Activated T-helper 17 cell treated with anti-CD3 and anti-CD28 coated beads, Interleukin-2, amount 50 U/mL, for 72 hours (primary cell): ENCODE measurements at places on chromosomes 5 and 9.

DNA sequence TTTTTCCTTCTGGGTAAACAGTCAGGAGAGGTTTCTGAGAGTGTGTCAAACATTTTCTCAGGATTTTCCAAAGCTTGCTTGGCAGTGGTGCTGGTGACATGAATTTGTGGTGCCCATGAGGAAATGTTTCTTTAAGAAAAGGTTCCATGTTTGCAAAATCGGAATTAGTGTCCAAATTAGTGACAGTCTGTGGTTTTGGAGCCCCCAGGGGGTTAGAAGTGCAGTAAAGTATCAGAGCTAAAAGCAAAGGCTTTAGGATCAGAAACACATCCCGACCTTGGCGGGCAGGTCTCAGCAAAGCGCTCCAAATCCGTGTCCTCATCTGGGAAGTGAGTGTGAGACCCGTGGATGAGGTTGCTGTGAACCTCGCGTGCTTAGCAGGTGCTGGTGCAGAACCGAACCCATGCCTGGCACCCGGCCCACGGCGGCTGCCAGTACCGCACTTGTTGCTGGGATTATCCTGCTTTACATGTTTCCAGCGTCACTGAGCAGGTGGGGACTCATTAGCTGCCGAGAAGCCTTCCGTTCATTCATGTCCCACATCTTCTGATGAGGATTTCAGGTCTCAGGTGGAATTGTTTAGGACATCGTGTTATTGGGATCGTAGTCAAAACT, 70.8 kb upstream of the COL5A1 start:
- ATAC-seq, result no peak

DNA sequence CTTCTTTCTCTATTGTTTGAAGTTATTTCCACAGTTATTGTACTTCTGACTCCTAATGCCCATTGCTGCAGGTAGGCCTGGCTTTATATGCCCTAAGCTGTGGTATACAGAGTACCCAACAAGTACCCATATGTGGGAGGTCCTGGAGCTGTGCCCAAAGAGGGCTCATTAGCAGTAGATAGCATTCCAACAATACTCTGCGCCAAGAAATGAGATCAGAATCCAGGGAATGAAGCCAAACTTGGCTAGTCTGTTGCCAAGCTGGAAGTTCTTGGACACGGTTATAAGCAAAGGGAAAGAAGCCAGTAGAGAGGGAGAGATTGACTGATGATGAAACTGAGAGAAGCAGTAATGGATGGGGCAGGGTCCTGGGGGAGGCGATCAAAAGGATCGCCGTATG, 29.7 kb upstream of the FAM169A start:
- no peak for ATAC-seq

GRCh38 chr9:127905004-127905728, 5.8 kb upstream of the ST6GALNAC6 start:
- peak; percentile 68 for ATAC-seq

GRCh38 chr9:89278997-89279739, 31.8 kb upstream of the CKS2 start:
- ATAC-seq, result peak; percentile 57

DNA sequence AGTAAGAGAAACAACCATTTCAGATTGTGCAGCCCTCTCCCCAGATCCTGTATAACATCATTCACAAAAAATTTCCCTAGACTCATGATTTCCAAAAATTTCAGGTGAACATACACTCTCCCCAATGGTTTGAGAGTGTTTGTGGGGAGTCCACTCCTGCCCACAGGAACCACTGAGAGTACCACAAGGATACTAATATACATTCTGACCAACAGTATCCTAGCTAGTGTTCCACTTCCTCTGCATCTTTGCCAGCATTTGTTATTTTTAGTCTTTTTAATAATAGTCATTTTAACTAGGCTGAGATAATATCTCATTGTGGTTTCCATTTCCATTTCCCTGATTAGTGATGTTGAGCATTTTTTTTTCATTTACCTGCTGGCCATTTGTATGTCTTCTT, 155.4 kb downstream of the DTWD2 start:
- no peak for ATAC-seq

DNA sequence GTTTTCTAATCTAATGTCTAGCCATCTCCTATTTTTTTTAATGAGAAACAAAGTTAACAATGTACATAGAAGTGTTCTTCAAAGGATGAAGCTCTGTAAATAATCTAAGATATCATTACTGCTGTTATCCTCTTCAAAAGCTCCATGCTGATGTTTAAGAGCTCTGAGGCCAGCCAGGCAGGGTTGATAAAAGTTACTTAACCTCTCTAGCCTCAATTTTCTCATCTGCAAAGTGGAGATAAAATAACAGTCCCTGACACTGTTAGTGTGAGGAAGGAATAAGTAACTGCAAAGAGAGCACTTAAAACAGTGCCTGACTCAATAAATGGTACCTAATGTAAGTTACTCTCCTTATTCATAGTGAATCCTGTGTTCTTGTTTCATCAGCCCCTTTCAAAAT, 60.1 kb downstream of the LHFPL2 start:
- ATAC-seq, result no peak

DNA sequence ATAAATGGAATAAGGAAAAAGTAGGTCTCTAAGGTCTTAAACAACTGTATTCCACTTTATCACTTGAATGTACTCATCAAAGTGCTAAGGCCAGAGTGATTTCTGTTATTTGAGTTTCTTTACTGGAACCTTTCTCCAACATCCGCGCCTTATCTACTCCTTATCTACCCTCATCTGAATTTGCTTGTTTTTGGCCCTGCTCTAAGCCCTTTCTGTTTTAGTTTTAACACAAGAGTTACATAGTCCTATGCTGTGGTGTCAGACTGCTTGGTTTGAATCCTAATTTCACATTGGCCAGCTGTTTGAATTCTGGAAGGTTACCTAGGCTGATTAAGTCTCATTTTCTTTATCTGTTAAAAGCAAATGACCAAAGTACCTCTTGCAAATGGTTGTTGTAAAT, 128.3 kb downstream of the PCSK5 start:
- ATAC-seq, result peak; percentile 46

DNA sequence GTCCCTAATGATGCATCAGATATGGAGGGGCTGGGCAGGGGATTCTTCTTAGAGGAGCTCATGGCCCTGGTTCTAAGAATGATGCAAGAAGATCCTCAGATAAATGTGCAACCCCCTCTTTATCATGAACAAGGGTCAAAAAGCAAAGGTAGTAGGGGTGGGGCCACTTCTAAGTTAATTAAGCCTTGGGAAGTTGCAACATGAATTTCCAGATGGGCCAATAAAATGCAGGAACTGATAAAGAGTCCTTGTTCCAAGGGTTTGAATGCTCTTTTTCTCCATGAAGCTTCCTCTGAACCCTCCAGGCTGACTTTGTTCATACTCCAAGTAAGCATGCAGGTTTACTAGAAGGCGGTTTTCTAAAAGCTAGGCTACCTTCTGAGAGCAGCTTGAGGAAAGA, 25.6 kb downstream of the PCA3 start:
- ATAC-seq, result no peak

- ATAC-seq, result no peak
Observed at GRCh38 chr5:58970766-58971165, 387.9 kb downstream of the RAB3C start.

- peak; percentile 87 for ATAC-seq
Observed at GRCh38 chr9:69174616-69175463, 763 bp downstream of the TJP2 start.

- ATAC-seq, result no peak
Observed at GRCh38 chr5:164098979-164099378, 593.6 kb downstream of the MAT2B start.

GRCh38 chr5:178376921-178377582, 144.4 kb upstream of the PHYKPL start:
- ATAC-seq, result no peak

GRCh38 chr9:61673247-61673646, 483.4 kb downstream of the SPATA31A7 start:
- ATAC-seq, result no peak

DNA sequence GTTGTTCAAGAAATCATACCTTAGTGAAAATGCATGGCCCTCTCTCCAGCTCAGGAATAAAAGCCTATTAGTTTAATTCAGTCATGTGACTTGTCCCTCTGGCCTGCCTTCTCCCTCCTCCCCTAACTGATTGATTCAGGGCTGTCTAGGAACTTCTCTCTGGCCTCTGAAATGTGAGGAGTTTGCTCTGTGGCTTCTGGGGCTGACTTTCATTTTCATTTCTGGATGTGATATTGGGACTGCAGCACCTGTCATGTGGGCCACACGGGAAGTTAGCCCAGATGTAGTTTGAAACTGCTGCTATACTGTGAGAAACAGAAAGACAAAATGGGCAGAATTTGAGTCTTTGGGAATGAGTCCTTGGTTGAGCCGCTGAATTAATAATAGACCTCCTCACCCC, 44.8 kb downstream of the PARP8 start:
- peak; percentile 95 for ATAC-seq

- ATAC-seq, result no peak
Observed at GRCh38 chr5:143037708-143038107, 267.5 kb downstream of the ARHGAP26 start.

GRCh38 chr5:143205386-143205785, 198.1 kb downstream of the NR3C1 start:
- no peak for ATAC-seq

DNA sequence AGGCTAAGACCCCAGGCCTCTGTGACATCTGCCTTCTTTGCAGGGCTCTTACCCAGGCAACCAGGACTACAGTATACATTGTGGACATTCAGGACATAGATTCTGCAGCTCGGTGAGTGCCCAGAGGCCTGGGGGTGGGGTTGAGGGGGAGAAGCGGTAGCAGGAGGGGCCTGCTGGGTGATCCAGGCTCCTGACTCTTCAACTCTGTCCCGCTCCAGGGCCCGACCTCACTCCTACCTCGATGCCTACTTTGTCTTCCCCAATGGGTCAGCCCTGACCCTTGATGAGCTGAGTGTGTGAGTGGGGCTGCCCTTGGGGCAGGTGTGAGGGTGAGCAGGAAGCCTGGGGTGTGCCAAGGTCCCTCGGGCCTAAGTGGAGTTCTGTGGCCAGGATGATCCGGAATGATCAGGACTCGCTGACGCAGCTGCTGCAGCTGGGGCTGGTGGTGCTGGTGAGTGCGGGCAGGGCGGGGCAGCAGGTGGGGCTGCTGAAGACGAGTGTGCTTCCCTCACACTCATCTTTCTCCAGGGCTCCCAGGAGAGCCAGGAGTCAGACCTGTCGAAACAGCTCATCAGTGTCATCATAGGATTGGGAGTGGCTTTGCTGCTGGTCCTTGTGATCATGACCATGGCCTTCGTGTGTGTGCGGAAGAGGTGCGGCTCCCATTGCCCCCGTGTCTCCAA, 19.8 kb downstream of the GPRIN1 start:
- no peak for ATAC-seq

GRCh38 chr5:143887903-143888665, 76.1 kb downstream of the HMHB1 start:
- ATAC-seq, result no peak

DNA sequence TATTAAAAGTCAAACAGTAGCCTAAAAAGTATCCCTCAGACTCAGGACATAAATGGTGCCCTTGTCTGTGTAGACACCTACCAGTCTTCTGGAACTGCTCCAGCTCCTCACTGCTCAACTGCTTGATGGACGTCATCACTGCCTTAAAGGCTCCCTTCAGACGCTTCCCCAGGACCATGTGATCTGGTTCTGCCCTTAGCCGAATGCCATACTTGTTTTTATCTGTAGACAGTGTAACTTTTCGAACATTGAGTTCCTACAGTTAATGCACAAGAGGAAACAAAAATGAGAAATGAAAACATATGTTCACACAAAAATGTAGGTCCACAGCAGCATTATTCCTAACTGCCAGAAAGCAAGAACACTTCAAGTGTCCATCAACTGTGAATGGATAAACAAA, 46.2 kb downstream of the IARS1 start:
- ATAC-seq, result no peak

- no peak for ATAC-seq
Observed at GRCh38 chr5:171913987-171914273, 92.5 kb downstream of the FBXW11 start.

GRCh38 chr9:7394002-7394774, 405.4 kb downstream of the DMAC1 start:
- ATAC-seq, result no peak

GRCh38 chr5:43631182-43631910, 28.4 kb downstream of the NNT start:
- peak; percentile 87 for ATAC-seq

DNA sequence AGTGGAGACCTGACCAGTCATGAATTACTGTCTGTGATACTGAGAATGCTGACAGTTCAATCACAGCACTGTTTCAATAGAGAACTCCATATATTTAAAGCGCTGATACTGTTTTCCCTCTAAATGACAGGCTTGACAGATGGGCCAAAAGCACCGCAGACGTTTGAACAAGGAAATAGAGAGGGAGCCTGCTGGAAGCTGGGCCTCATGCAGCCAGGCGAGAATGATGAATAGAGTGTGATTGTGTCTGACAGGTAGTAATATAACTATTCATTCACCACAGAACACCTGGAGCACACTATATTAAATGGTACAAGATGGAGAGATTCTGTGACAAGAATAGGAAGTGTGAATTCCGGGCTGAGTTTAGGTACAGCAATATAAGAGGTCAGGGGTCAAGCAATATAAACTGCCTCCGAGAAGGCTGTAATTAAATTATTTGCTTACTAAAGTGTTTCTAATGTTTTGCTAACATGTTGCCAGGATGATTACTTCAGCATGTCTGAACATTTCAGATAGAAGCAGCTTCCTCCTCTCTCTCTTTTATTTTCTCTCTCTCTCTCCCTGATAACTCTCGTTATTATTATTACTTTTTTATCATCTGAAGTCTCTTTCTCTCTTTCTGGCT, 297.7 kb downstream of the CSNK1G3 start:
- no peak for ATAC-seq

GRCh38 chr5:68252673-68253623, 37.4 kb downstream of the PIK3R1 start:
- ATAC-seq, result no peak

GRCh38 chr5:2737273-2738155, 14.0 kb downstream of the IRX2 start:
- no peak for ATAC-seq

DNA sequence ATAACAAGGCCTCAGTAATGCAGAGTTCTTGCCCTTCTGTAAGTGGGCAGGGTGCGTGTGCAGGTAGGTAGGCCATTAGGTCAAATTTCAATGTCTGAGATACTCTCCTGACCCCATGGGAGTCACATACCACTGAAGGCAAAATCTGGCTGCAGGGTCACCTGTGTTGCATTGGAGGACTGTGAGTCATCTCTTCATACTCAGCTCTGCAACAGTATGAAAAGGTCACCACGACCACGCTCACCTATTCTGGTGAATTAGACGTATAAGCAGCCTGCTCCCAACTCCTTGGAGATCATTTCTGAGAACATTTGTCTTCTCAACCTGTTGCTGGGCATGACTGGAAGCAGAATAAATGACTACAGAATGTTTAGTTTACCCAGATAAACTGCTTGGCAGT, 599.8 kb downstream of the PDE4D start:
- ATAC-seq, result peak; percentile 55

DNA sequence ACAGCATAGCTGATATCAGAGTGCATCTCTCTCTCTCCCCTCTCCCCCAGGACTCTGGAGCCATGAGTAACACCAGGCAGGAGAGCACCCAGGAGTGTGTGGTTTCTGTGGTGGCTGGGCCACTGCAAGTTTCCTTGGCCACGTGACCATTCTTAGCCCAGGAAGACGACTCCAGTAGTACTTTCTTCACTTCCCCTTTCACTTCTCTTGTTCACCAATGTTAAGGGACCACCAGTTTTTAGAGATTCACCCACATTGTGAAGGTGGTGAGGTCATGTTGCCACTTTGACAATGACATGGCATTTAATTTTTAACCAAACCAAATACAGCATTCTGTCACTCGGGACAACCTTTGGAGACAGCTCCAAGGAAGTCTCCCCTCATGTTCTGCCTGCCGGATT, 17.9 kb upstream of the DAPK1 start:
- peak; percentile 16 for ATAC-seq
